ENCODE measurements at places on chromosomes 7 and 10.

DNA sequence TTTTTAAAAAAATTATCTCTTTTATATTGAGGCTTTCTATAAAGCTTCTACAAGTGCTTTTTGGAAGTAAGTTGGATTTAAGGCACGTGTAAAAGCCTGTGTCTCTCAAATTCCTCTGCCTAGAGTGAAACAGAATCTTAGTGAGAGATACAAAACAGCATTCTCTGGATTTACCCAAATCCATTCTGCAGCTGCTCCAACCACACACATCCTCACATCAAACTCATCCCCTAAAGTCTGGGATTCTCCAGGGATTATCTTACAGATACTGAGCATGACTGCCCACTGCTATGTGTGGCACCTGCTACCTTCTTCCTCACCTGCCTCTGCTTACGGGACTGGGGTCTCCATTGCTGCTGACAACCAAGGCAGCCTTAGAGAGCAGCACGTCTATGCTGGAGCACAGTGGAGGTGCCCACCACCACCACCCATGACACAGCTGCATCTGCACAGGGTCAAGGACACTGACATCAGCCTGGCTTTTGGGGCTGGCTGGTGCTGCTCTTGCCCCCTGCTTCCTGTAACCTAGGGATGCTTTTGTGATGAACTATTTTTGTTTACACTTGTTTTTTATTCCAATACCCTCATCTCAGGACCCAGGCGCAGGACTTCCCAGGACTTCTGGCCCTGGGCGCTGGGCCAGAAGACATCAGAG is 139.2 kb upstream of the NAMPT start:
- DNase-seq, result no peak

- no peak for DNase-seq
Measured at GRCh38 chr7:106625678-106626301, 35.2 kb downstream of the CCDC71L start.

- no peak for DNase-seq
Measured at GRCh38 chr10:44854693-44855350, 56.3 kb upstream of the TMEM72 start.

DNA sequence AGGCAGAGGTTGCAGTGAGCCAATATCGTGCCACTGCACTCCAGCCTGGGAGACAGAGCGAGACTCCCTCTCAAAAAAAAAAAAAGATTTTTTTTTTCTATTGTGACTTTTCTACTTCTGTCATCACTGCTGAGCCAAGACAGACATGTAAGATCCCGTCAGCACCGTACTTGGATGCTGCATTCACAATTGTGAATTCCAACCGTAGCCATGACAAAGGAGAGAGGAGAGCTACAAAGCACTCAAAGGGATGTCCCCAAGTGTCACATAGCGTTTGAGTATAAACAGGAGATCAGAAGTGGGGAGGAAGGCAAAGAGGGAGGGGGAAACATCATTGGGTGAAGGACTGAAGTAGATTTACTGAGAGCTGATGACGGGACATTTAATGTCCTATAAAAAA is 144.2 kb downstream of the PRPF18 start:
- DNase-seq, result no peak

- no peak for DNase-seq
Measured at GRCh38 chr10:114607358-114607998, 50.6 kb downstream of the ABLIM1 start.

DNA sequence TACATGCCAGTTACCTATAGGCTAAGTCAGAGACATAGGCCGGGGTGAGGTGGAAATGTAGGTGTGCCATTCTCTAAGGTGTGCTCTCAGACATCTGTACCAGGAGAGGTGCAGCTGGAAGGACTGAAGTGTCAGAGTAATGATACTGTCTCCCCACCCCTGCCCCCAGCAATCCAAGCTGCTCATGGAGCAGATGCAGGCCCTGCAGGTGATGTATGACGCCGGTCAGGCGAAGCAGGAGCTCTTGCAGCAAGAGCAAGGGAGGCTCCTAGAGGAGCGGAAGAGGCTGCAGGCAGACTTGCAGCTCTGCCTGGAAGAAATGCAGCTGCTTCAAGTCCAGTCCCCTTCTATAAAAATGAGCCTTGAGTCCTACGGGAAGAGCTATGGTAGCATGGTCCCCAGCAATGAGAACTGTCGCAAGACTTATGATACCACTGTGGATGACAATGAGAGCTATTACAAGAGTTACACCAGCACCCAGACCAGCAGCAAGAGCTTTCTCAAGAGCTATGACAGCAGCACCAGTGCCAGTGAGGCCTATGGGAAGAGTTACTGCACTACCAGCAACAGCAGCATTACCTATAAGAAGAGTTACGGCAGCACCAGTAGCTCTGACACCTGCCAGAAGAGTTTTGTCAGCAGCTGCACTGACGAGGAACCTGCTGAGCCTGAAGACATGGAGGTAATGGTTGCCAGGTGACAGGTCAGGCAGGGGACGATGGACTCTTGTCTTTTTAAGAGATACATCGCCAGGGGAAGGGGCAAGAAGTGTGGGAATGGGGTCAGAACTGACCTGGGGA is 18.4 kb upstream of the FLNC start:
- DNase-seq, result no peak

- DNase-seq, result no peak
Measured at GRCh38 chr7:117827862-117828261, 45.4 kb downstream of the CTTNBP2 start.

DNA sequence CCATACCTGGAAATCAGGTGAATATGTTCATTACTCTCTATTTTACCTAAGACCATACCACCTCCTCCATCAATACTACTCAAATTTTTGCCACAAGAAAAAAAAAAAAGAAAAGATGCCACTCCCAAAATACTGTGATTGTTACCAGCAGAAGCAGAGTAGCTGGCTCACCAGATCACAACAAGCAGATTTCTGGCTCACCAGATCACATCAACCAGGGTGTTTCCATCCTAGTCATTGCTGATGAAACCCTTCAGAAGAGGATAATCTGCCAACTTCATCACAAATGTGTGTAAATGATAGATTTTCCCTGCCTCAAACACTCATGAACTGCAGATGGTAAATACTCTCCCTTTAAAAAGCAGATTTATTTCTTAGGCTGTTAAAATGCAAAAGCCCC is 109.7 kb upstream of the NAMPT start:
- no peak for DNase-seq

- no peak for DNase-seq
Measured at GRCh38 chr10:14010101-14010558, 320.6 kb downstream of the FRMD4A start.

DNA sequence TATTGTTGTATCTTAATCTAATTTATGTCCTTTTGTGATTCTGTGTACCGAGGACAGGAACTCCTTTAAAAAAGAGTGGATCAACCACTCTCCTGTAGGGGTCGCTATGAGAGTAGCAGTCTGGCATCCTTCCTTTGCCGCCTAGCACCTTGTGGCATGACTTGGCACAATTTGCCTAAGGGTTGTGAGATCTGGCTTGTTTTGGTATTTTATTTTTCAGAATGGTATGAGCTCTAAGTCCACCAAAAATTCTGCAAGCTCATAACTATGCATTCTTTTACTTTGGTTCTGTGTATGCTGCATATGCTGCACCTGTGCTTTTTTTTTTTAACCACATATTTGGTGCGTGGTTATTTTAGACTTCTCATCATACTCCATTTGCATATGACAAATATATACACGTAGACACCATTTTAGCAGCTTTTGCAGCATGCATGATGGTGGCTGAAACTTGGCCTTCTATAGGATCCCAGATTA is 112.8 kb downstream of the CDK14 start:
- no peak for DNase-seq

GRCh38 chr10:34809796-34810195 is 5.3 kb downstream of the PARD3 start:
- DNase-seq, result no peak

- no peak for DNase-seq
Measured at GRCh38 chr10:52696232-52696631, 76.4 kb downstream of the MBL2 start.

DNA sequence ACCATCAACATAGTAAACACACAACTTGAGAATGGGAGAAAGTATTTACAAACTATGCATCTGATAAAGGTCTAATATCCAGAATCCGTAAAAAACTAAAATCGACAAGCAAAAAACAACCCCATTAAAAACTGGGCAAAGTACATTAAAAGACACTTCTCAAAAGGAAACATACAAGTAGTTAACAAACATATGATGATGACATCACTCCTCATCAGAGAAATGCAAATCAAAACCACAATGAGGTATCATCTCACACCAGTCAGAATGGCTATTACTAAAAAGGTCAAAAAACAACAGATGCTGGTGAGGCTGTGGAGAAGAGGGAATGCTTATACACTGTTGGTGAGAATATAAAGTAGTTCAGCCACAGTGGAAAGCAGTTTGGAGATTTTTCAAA is 125.1 kb downstream of the TFPI2 start:
- no peak for DNase-seq

DNA sequence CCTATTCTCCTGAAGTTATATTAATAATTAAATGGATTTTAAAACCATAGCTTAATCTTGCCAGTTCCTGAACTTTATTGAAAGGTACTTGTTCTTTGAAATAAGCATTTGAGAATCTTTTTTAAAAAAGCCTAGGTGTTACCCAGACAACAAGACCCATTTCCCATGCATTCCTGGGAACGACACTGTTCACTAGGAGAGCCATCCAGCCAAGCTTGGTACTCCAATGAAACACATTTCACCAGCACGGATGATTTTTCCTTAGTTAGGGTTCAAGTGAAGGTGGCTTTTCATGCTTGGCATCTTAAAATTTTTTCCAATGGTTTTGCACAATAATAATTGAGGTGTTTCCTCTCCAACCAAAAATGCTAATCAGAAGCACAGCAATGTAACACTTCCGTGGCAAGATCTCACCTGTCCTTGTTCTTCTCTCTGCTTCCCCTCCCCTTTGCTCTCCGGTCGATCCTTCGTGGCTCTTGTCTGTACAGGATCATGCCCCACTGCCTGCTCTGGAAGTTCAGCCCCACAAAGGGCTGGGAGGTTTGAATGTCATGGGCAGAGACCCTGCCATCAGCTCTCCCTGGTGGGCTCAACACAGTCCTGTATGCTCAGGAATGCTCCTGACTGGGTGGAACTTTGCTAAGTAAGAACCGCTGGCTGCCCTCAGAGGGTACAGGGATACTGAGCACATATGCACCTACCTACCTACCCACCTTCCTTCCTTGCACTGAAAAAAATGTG is 69.7 kb upstream of the AQP1 start:
- no peak for DNase-seq

DNA sequence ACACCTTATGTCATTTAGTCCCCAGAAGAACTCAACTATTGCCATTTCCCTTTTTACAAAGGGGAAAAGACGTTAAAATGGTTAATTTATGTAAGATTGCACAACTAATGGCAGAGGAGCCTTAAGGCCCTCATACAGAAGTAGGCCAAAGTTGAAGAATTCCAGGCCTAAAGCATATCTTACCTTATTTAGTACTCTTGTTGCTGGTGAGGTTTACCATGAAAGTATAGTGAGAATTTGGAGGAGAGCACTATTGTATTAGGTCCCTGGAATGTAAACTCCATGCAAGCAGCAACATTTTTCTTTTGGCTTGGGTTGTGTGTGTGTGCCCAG is 731 bp upstream of the CRPPA start:
- DNase-seq, result no peak

DNA sequence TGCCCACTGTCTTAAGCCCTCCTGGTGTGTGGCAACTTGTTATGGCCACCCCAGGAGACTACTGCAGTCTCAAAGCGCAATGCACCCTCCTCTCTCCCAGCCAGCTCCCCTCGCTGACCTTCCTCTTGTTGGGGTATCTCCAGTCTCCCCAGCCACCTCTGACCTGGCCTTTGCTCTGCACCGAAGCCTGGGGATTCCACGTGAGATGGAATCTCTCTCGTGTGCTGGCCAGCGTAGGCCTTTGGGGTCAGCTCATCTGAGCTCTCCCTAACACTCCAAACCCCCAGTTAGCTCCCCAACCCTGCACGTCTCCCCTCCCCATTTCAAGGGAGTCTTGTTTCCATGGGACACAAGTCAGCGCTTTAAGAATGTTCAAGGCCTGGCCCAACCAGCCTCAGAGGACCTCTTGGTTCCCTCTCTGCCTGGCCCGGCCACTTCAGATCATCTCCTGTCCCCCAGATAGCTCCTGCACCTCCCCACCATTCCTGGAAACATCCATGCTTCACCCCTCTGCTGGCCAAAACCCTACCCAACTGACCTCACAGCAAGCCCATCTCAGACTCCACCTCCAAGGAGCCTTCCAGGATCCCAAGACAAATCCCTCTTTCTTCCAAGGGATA is 11.2 kb downstream of the ITPRIP start:
- no peak for DNase-seq

- no peak for DNase-seq
Measured at GRCh38 chr10:26621889-26622711, 75.4 kb upstream of the PDSS1 start.

- no peak for DNase-seq
Measured at GRCh38 chr7:129958643-129959470, 6.1 kb upstream of the UBE2H start.

GRCh38 chr7:151139071-151139790 is 28.3 kb downstream of the GBX1 start:
- DNase-seq, result no peak

GRCh38 chr7:150909200-150909995 is 57.1 kb downstream of the AOC1 start:
- no peak for DNase-seq

DNA sequence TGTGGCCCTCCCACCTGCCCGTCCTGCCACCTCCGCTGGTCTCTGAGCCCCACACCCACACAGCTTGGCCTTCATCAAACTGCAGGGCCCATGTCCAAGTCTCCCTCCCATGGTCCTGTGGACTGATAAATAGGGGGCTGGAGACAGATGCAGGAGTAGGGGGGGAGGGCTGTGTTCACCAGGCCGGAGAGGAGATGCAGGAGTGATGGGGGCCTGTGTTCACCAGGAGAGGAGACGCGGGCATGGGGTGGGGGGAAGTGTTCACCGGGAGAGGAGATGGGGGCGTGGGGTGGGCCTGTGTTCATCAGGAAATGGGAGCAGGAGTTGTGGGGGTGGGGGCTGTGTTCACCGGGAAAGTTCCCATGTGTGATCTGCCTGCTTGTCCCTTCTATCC is 37.0 kb downstream of the JAKMIP3 start:
- no peak for DNase-seq

DNA sequence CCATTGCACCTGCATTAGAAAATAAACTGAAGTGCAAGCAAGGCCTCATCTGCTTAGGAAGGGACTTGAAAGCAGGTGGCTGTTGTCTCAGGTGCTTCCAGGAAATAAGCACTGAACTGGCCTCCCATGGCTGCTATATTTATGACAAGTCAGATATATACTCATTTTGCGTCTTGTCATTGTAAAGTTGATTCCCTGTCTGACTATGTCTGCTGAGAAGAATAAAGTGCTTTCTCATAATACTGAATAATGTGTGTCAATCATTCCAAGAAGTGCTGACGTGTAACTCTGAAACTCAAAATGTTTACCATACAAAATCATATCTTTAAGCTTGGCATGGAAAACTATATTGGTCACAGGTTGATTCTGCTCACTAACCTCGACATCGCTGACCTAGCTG is 44.9 kb upstream of the SVOPL start:
- no peak for DNase-seq

GRCh38 chr10:77965294-77965693 is 38.7 kb upstream of the DLG5 start:
- DNase-seq, result no peak
